ENCODE measurements at places on chromosomes 7 and 10.

- DNase-seq = no peak
Observed at GRCh38 chr7:82705517-82706260, 262.1 kb upstream of the CACNA2D1 start.

- peak; percentile 10 for DNase-seq
Observed at GRCh38 chr7:17939211-17939605, 1.1 kb downstream of the SNX13 start.

DNA sequence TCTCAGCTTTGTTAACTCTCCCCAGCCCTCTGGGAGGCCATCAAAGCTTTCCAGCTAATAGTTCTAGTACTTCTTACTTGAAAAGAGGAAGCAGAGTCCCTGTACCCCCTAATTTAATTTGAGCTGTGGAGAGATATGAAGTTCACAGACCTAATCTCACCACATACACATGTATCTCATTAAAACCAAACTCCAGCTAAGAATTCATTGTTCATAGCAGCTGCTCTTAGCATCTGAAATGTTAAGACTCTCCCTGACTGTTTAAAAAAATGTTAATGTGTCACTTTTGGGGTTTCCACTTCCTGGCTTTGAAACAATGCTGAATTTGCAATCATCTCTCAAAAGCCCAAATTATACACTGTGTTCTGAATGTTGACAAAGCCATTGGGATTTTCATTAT lies 16.2 kb upstream of the MRC1 start:
- peak; percentile 37 for DNase-seq

GRCh38 chr10:113169111-113169510 lies 219.1 kb downstream of the TCF7L2 start:
- DNase-seq = no peak

DNA sequence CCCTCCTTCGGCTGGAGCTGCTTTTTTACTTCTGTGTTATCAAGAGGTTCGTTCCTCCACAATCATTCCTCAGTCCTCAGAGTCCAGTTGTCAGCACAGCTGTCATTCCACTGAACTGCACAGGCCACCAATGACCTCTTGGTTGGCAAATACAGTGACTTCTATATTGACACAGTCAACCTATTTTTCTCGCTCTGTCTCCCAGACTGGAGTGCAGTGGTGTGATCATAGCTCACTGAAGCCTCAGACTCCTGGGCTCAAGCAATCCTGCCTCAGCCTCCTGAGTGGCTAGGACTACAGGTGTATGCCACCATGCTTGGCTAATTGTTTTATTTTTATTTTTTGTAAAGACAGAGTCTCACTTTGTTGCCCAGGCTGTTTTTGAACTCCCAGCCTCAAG lies 27.7 kb downstream of the CRCP start:
- no peak for DNase-seq

- no peak for DNase-seq
Observed at GRCh38 chr10:118161461-118162246, 114.9 kb upstream of the RAB11FIP2 start.

GRCh38 chr7:74360008-74360407 lies 70.8 kb downstream of the CLIP2 start:
- DNase-seq = no peak

GRCh38 chr10:127833804-127834203 lies 58.9 kb downstream of the CLRN3 start:
- no peak for DNase-seq

DNA sequence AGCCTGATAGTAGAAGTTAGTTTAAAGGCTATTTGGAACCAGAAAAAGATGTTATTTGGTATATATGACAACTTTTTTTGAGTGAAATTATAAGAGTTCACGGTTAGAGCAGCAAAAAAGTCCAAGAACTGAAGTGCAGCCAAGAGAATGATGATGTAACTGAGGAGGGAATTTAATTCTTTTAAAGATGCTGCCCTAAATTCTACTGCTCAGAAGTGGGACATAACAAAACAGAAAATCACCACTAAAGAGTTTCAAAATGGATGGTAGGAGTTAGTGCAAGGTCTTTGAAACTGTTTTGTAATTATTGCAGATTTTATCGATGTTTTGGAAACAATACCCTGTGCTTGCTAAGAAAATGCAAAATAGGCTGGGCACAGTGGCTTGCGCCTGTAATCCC lies 6.5 kb downstream of the SAMD8 start:
- no peak for DNase-seq

- DNase-seq = no peak
Observed at GRCh38 chr10:60314069-60314940, 75.4 kb downstream of the ANK3 start.

DNA sequence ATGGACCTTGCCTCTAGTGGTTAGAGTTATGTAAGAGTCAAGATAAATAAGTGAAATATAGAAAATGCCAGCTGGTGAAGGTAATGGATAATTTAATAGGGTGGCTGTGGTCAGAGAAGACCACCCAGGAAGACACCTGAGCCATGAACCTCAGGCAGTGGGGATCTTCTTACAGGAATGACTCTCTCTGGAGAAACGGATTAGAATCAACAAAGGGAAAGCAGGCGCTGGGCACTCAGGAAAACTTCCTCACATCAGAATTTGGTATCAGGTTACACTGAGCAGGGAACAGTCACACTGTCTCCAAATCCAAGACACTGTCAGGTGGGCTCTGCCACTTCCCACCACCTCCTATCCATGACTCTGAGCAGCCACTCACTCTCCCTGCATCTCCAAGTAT lies 132.6 kb downstream of the DYNC2I1 start:
- no peak for DNase-seq

DNA sequence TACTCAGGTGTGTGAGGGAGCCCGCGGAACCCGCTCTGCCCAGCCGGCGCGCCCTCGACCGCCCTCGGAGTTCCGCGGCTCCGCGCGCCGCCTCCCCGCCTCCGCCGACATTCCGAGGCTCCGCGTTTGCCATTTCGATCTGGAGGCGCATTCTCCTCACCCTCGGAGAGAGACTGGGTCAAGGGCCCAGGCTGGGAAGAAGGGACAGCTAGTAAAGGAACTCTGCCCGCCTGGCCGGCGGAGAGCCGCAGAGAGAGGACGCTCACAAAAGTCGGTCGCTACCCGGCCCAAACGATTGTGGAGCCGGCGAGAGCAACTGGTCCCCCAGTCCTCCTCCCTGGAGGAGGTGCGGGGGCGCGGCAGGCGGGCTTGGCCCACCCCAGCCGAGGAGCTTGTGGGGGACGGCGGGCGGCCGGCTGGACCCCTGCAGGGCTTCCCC lies 74.5 kb upstream of the LEP start:
- no peak for DNase-seq

- no peak for DNase-seq
Observed at GRCh38 chr10:31397852-31398251, 78.8 kb downstream of the ZEB1 start.

- DNase-seq = no peak
Observed at GRCh38 chr10:27857616-27858015, 112.0 kb upstream of the MKX start.

- DNase-seq = no peak
Observed at GRCh38 chr7:24899905-24900304, 80.1 kb downstream of the OSBPL3 start.

DNA sequence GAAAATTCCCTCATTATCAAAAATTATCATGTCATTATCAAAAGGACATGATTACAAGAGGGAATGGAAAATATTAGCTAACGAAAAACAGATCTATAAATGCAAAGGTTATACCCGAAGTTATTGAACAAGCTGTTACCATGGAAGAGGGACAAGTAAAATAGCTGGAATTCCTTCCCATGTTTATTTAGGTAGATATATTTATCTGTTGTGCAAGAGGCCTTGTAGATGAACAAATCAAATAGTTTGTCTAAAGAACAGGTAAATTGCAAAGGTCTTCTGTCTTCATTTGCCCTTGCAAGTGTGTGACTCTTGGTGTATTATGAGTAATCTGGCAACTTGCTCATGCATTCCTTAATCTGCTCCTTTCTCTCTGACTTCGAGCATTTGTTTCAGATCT lies 1170.9 kb downstream of the SORCS1 start:
- no peak for DNase-seq

- peak; percentile 40 for DNase-seq
Observed at GRCh38 chr10:117345143-117345542, 30.1 kb downstream of the PDZD8 start.

GRCh38 chr7:43211693-43212092 lies 99.2 kb downstream of the HECW1 start:
- DNase-seq = no peak

GRCh38 chr7:43302773-43303460 lies 190.5 kb downstream of the HECW1 start:
- DNase-seq = no peak

DNA sequence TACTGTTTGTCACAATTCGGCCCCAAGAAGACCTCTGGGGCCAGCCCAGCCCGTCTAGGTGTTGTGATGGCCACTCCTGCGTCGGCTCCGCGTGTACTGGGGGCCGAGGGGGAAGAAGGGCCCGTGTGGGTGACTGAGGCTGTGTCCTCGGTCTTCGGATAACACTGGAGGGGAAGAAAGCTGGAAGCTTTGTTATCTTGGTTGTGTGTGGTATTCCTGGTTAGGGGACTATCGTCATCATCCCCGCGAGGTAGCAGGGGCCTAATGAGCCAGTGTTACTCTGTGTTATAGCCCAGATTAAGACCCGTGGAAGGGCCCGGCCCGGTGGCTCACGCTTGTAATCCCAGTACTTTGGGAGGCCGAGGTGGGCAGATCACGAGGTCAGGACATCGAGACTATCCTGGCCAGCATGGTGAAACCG lies 854 bp downstream of the MTG1 start:
- no peak for DNase-seq

- DNase-seq = no peak
Observed at GRCh38 chr7:18038382-18038781, 10.7 kb upstream of the PRPS1L1 start.

DNA sequence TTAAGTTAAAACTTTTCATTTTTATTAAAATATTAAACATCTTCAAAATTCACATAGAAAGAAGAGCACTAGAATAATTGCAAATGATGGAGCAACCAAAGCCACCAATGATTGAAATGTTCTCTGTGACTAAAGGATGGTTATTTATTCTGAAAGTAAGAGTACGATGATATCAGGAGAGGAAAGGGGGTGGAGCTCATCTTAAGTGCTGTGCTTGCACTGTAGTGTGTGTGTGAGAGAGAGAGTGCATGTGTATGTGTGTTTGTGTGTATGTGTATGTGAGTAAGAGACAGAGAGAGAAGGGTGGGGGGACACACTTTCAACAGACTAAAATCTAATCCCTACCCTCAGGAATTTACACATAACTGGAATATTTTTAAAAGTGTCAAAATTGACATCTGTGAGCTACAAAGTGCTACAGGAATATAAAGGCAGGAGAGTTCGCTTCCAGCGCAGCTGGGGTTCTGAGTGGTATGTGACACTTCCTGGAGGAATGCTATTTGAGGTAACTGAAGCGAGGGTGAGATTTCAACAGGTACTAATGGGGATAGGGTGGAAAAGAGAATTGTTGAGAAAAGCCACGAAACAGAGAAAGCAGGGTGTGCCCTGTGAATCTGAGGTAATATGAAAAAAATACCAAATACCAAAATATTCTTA lies 57.2 kb upstream of the SMNDC1 start:
- no peak for DNase-seq

GRCh38 chr10:8054244-8054493 lies 319 bp upstream of the GATA3 start:
- DNase-seq = no peak

DNA sequence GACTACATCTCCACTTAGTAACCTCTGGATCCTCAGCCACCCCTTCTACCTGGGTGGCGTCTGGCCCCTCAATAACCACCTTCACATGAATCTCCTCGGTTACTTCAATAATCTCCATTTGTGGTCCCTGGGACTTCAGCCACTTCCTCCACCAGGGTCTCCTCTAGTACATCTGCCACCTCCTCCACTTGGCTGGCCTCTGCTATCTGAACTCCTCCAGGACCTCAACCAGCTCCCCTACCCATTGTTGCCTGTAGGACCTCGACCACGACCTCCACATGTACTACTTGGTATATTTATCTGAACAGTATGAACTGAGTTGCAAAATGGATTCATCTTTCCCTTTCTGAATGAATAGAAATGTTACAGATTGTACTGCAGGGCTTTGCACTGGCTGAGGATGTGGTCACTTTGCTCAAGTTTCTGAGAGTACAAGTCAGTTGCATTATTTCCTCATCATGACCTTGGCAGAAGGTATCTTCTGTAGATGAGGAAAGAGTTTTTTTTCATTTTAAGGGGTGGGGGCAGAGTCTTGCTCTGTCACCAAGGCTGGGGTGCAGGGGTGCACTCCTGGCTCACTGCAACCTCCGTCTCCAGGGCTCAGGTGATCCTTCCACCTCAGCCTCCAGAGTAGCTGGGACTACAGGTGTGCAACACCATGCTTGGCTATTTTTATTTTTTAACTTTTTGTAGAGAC lies 36.0 kb downstream of the MAT1A start:
- peak; percentile 41 for DNase-seq

GRCh38 chr7:139351027-139351426 lies 8.7 kb upstream of the LUC7L2 start:
- DNase-seq = no peak

GRCh38 chr7:113752289-113752688 lies 166.5 kb downstream of the PPP1R3A start:
- DNase-seq = no peak

GRCh38 chr10:79310200-79310865 lies 36.9 kb upstream of the PPIF start:
- DNase-seq = no peak

DNA sequence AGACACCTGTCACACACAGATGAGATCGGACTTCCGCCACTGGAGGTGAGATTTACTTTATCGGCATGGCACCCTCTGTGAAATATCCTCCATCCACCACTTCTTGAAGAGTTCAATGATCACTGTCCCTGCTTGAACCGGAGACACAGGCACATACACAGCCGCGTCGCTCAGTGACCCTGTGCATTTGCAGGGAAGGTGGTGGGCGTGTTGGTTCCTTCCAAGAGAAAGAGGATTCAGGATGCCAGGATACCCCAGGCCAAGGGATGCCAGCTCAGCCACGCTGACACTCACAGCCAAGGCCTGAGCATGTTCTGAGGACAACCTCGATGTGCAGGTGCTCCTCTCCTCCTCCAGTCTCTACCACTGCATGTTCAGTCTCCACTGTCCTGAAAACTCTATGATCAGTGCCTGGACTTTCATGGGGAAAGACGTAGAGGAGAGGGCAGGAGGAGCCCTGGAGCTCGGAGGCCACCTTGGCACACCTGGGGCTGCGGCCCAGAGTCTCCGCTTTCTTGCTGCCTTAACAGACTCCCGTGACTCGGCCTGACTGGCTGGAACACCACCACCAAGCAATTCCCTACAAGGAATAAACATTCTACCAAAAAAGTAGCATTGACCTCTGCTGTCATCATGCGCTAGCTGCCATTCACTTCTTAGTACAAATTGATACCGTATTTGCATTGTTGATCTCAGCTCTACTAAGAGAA lies 115.2 kb downstream of the TCERG1L start:
- no peak for DNase-seq
